ENCODE measurements at places on chromosomes 16 and 17. TPM values are rescaled to one million over a fixed set of nuclear protein-coding genes. Genes with fewer than 3 reads are reported as not detected.

Gene CD300H
- total RNA-seq = not detected

Gene PYY
- not detected for total RNA-seq

Gene DPH1
- 125 TPM for total RNA-seq

Gene FASN
- 90.9 TPM for total RNA-seq

Gene SLC12A3
- not detected for total RNA-seq

Gene CD68
- 151 TPM for total RNA-seq

Gene LGALS9B
- total RNA-seq = not detected

Gene TNRC6C
- total RNA-seq = 25.8 TPM

Gene RCVRN
- not detected for total RNA-seq

Gene MYO15A
- 2.0 TPM for total RNA-seq

Gene ZFPM1
- 5.5 TPM for total RNA-seq

GRCh38 chr17:561116-561515, 153.5 kb downstream of the VPS53 start:
- H3K36me3 ChIP-seq = peaks cover 22% of the 10 kb centered on the region
- no peak overlapping the region for H3K4me3 ChIP-seq
- H3K27ac ChIP-seq = peak overlapping the region; percentile 65

GRCh38 chr17:29032013-29032856, 10.7 kb upstream of the PIPOX start:
- no peaks in the 10 kb centered on the region for H3K36me3 ChIP-seq
- H3K4me1 ChIP-seq = no peaks in the 10 kb centered on the region
- DNase-seq = no peak
- H3K27me3 ChIP-seq = no peaks in the 10 kb centered on the region
- no peak overlapping the region for H3K27ac ChIP-seq

DNA sequence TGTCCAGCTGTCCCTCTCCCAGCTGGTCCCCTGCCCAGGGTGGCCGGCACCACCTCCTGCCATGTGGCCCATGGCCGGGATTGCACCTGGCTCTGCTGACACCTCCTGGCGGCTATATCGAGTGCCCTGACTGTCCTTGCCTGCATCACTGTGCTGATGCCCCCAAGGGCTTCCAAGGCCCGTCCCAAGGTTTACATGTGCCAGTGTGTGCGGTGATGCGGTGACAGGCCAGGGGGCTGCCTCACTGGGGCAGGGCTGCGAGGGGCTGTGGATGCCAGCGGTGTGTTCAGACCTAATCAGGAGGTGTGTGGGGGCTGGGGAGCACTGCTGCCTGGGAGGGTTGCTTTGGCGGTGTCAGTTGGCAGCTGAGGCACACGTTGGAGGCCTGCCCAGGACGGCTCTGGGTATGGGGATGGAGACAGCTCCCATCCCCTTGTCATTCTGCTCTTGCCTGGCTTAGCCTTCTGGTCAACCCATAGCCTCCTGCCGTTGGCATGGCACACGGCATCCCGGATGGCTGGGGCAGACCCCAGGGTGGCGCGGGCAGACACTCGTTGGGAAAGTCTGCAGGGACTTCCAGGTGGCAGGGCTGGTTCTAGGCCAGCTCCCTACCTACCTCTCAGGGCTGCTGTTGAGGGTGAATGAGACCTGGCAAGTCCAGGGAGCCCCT, 5.5 kb downstream of the MAP2K3 start:
- no peak for DNase-seq
- no peak overlapping the region for H3K4me3 ChIP-seq
- H3K27ac ChIP-seq = peak overlapping the region; percentile 95
- H3K36me3 ChIP-seq = peaks cover 9% of the 10 kb centered on the region
- H3K27me3 ChIP-seq = no peaks in the 10 kb centered on the region

DNA sequence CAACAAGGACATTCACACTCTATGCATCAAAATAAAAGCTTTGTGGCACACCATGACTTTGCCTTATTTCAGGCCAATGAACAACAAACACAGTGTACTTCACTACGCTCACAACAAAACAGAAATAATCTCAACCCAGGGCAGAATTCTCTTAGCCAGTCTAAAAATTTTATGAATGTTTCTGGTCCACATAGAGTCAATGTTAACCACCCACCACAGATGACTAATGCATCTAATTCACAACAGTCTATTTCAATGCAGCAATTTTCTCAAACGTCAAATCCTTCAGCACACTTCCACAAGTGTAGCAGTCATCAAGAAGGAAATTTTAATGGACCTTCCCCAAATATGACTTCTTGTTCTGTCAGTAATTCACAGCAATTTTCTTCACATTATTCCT, 101.7 kb downstream of the CHD9 start:
- H3K4me3 ChIP-seq = no peak overlapping the region
- peaks cover 12% of the 10 kb centered on the region for H3K4me1 ChIP-seq

DNA sequence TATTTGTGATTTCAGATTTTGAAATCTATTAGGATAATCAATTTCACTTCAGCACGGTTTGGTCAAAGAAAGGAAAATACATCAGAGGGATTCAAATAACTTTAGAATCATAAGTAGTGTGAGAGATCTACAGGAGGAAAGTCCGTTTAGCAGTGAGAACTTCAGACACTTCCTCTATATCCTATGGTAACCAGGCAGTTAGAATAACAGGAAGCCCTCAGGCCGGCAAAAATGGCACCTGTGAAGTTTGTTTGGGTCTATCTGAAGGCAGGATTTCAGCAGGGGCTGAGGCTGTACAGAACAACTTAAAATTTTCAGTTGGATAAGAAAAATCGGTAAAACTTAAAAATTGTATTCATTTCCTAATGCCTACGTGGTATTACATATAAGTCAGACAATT, 24.9 kb downstream of the KCNJ16 start:
- H3K4me3 ChIP-seq = no peak overlapping the region
- DNase-seq = no peak
- no peaks in the 10 kb centered on the region for H3K36me3 ChIP-seq
- H3K27ac ChIP-seq = no peak overlapping the region
- no peaks in the 10 kb centered on the region for H3K4me1 ChIP-seq

DNA sequence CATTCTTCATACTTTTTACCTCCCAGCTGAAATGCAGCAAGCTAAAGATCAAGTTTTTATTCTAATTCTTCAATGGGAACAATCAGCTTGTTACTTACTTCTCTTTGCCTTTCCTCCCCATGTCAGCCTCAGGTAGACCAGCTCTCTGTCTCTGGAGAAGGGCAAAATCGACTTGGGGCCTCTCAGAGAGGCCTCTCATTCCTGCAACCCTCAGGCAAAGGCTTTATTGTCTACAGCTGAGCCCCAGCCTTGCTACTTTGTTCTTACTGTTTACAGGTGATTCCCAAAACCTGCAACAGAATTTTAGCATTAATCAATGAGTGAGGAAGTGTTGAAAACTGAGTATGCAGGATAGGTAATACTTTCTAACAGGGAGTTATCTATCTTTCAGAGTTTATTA, 148.6 kb downstream of the KIF2B start:
- no peaks in the 10 kb centered on the region for H3K36me3 ChIP-seq
- no peak for DNase-seq
- H3K27me3 ChIP-seq = no peaks in the 10 kb centered on the region
- H3K4me3 ChIP-seq = no peak overlapping the region
- no peak overlapping the region for H3K27ac ChIP-seq
- H3K4me1 ChIP-seq = no peaks in the 10 kb centered on the region

GRCh38 chr17:81206657-81207056, 16.1 kb downstream of the CEP131 start:
- H3K4me3 ChIP-seq = no peak overlapping the region
- H3K27ac ChIP-seq = no peak overlapping the region
- no peaks in the 10 kb centered on the region for H3K36me3 ChIP-seq
- DNase-seq = no peak

- no peak overlapping the region for H3K4me3 ChIP-seq
- no peaks in the 10 kb centered on the region for H3K27me3 ChIP-seq
- H3K36me3 ChIP-seq = no peaks in the 10 kb centered on the region
- no peak for DNase-seq
- H3K27ac ChIP-seq = no peak overlapping the region
Observed at GRCh38 chr17:35934760-35935159, 4.2 kb upstream of the RDM1 start.

- H3K36me3 ChIP-seq = peaks cover 4% of the 10 kb centered on the region
- peak overlapping the region; percentile 35 for H3K27ac ChIP-seq
- no peak overlapping the region for H3K4me3 ChIP-seq
- DNase-seq = no peak
- no peaks in the 10 kb centered on the region for H3K27me3 ChIP-seq
Observed at GRCh38 chr16:22240023-22240710, 34.1 kb downstream of the EEF2K start.

DNA sequence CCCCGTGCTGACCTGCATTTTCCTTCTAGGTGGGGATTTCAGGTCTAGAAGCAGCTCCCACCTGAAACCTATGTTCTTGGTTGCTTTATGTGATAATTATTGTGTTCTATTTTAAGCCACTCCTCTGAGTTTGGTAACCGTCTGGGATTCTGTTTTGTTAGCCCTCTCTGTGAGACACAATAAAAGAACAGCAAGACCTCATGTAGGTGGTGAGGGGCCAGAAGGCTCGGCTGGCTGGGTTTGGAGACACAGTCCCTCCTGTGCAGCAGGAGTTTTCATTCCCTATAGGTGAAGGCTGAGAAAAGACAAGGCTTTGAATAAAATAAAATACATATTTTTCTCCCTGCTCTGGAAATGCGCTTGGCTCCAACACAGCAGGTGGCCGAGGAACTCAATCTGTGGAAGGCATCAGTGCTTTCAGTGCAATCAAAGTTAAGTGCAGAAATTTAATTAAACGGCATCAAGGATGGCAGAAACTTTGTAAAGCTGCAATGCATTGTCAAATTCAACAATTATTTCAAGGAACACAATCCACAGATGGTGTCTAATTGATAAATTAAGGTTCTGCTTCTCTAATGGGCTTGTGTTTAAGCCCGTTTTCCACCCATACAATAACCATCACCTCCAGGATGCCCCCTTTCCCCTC, 107.8 kb downstream of the MSI2 start:
- no peaks in the 10 kb centered on the region for H3K36me3 ChIP-seq
- no peaks in the 10 kb centered on the region for H3K4me1 ChIP-seq
- H3K27me3 ChIP-seq = no peaks in the 10 kb centered on the region
- no peak overlapping the region for H3K27ac ChIP-seq

- no peaks in the 10 kb centered on the region for H3K27me3 ChIP-seq
- H3K4me1 ChIP-seq = no peaks in the 10 kb centered on the region
- DNase-seq = no peak
- no peaks in the 10 kb centered on the region for H3K36me3 ChIP-seq
Observed at GRCh38 chr16:84864326-84864955, 44.7 kb downstream of the CRISPLD2 start.

DNA sequence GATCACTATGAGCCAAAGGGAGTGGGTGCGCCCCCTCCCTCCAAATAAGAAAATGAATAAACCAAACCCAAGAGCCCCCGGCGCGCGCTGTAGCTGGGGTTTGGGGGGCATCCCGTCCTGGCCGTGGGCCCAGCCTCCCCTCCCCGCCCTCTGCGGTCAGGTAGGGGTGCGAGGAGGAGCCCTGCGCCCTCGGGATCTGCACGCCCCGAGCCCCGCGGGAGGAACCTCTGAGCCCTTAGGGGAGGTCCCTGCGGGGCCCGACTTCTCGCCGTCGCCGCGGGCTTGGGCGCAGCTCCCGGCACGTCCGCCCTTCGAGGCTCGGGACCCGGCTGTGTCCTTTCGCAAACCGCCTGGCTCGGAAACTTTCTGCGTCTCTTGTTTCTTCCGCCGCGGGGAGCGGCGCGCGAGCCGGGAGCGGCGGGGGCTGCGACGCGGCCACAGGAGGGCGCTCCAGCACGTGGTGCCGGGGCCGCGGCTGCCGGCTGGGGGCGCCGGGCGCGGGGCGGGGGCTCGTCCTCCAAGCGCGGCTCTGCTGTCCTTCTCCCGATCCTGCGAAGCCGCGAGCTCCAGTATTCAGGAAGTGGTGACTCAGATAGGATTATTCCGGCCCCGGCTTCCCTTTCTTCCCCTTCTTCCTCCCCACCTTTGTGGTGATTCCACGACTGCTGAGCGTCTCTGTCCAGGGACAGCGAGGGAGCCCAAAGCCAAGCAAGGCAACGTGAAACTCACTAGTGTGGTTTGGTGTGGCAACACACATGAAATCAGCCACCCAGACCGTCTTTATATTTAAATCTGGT, 1.6 kb downstream of the PITPNC1 start:
- no peaks in the 10 kb centered on the region for H3K27me3 ChIP-seq
- peak; percentile 13 for DNase-seq

- H3K27me3 ChIP-seq = no peaks in the 10 kb centered on the region
- no peaks in the 10 kb centered on the region for H3K4me1 ChIP-seq
- no peak for DNase-seq
- no peak overlapping the region for H3K27ac ChIP-seq
- H3K4me3 ChIP-seq = no peak overlapping the region
Observed at GRCh38 chr16:51407199-51407598, 256.1 kb upstream of the SALL1 start.

- H3K4me1 ChIP-seq = no peaks in the 10 kb centered on the region
- H3K27me3 ChIP-seq = no peaks in the 10 kb centered on the region
- no peak overlapping the region for H3K27ac ChIP-seq
- no peak for DNase-seq
- H3K36me3 ChIP-seq = no peaks in the 10 kb centered on the region
Observed at GRCh38 chr17:44623070-44623725, 33.1 kb upstream of the MEIOC start.

GRCh38 chr16:67989322-67990017, 9.2 kb upstream of the DPEP3 start:
- H3K4me3 ChIP-seq = no peak overlapping the region
- H3K36me3 ChIP-seq = no peaks in the 10 kb centered on the region
- H3K27me3 ChIP-seq = no peaks in the 10 kb centered on the region
- peaks cover 4% of the 10 kb centered on the region for H3K4me1 ChIP-seq
- no peak for DNase-seq

GRCh38 chr17:58382108-58382871, 30.3 kb upstream of the SUPT4H1 start:
- H3K27ac ChIP-seq = no peak overlapping the region
- no peak overlapping the region for H3K4me3 ChIP-seq
- no peaks in the 10 kb centered on the region for H3K36me3 ChIP-seq
- no peaks in the 10 kb centered on the region for H3K27me3 ChIP-seq
- H3K4me1 ChIP-seq = no peaks in the 10 kb centered on the region

DNA sequence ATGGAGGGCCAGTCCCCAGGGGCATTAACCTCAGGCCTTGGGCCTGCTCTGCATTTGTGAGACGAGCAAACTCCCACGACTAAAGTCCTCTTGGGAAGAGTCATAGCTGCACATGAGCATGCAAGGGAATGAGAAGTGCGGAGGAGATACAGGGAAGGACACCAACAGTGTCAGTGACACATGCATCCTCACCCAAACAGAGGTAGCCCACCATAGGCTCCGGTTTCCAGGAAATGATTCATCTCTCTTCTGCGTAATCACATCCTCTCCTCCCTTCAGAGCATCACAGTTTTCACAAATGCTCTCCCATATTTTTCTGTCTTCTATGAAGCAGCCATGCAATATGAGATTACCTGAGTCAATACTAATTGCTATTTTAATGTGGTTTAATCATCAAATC, 725.7 kb upstream of the GOT2 start:
- no peak for DNase-seq
- no peaks in the 10 kb centered on the region for H3K36me3 ChIP-seq
- H3K27me3 ChIP-seq = no peaks in the 10 kb centered on the region
- no peaks in the 10 kb centered on the region for H3K4me1 ChIP-seq
- H3K4me3 ChIP-seq = no peak overlapping the region
- no peak overlapping the region for H3K27ac ChIP-seq

- no peak for DNase-seq
- H3K4me3 ChIP-seq = no peak overlapping the region
- H3K4me1 ChIP-seq = no peaks in the 10 kb centered on the region
- H3K27ac ChIP-seq = no peak overlapping the region
Observed at GRCh38 chr16:14249291-14250032, 178.3 kb downstream of the MRTFB start.

- no peak overlapping the region for H3K27ac ChIP-seq
- no peak for DNase-seq
- no peaks in the 10 kb centered on the region for H3K36me3 ChIP-seq
- H3K27me3 ChIP-seq = no peaks in the 10 kb centered on the region
Observed at GRCh38 chr17:15885770-15886169, 59.2 kb upstream of the ADORA2B start.
